ENCODE measurements at places on chromosomes 2 and 18.
A peak's percentile ranks its signal among the peaks of the same experiment; 100 is the strongest.

DNA sequence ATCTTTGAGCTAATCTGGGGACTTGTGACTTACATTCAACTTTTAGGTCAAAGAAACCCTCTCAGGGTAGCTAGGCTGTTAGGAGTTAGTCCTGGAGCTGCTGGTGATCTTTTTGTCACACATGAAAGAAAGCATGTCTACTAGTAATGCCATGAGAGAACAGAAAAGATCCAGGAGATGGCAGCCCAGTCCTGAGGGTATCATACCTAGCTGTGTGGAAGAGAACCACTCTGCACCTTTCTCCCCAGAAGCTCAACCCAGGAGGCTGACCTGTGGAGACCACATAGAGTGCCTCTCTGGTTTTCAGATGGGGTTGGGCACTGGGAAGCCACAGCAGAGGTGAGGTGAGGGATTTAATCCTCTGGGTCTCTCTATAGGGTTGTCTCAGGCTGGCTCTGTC lies 460.2 kb upstream of the UBE2E3 start:
- DNase-seq = no peak

GRCh38 chr2:17156086-17156485 lies 362.2 kb downstream of the RAD51AP2 start:
- no peak for DNase-seq

DNA sequence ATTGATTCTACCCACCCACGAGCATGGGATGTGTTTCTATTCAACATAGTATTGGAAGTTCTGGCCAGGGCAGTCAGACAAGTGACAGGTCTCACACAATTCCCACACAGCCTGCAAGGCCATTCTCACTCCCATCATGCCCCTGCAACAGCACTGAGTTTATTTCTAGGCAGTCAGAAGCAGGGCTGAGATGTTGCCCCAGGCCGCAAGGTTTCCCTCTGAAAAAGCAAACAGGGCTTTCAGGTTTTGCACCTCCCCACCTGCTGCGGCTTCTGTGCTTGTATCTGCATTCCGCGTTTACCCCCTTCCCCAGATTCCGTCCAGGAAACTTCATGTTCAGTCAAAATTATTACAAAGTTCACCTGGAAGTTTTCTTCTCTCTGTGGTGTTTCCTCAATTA lies 9.4 kb upstream of the TACR1 start:
- no peak for DNase-seq

- DNase-seq = no peak
These were observed 25.4 kb downstream of the NOP58 start for GRCh38 chr2:202290970-202291369.

GRCh38 chr2:215189393-215189792 lies 51.0 kb upstream of the ABCA12 start:
- no peak for DNase-seq

- DNase-seq = no peak
These were observed 46.1 kb downstream of the STPG4 start for GRCh38 chr2:47109007-47109375.

- no peak for DNase-seq
These were observed 318.0 kb downstream of the FIGN start for GRCh38 chr2:163417596-163418337.

DNA sequence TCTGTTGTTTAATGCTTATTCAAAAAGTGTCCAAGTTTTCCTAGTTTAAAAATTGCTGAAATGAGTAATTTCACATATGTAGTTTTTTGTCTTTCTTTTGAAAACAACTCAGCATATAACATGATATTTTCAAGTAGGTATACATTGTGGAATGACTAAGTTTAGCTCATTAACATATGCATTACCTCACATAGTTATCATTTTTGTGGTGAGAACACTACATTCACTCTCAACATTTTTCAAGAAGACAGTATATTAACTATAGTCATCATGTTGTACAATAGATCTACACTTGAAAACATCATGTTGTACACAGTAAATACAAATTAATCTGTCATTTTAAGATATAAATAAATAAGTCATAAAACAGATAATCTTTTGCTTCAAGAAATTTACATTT lies 340.0 kb downstream of the CCDC85A start:
- no peak for DNase-seq

DNA sequence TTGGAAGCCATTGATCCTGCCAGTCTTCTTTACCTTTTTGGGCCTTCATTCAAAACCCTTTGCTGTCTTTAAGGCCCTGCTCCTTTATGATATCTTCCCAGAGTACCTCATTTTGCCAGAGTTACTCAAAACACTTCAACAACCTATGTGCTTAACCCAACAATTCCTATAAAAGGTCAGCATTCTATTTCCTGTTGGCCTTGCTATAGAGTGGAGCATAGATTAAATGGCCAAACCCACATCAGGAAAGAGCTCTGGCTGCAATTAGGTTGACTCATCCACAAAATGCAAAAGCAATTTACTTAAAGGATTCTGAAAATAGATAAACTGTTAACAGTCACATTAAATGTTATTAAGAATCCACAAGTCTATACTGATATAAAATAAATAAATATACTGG lies 21.2 kb downstream of the MRPL33 start:
- no peak for DNase-seq

DNA sequence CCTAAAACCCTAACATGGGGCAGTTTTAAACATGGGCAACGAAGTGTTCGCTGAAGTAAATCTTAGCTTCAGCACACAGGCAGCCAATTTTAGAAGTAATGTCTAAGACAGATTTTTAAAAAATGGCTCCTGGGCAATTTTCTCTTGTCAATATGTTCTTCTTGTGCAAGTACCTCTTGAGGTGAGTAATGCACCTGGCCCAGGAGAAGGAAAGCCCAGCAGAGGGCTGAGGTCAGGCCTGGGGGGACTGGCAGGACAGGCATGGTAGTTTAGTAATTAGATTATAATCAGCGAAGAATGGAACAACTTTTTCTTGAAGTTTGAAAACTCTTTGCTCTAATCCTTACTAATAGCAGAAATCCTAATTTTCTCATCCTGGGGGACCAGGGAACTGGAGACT lies 77.6 kb downstream of the SPRED2 start:
- DNase-seq = no peak

DNA sequence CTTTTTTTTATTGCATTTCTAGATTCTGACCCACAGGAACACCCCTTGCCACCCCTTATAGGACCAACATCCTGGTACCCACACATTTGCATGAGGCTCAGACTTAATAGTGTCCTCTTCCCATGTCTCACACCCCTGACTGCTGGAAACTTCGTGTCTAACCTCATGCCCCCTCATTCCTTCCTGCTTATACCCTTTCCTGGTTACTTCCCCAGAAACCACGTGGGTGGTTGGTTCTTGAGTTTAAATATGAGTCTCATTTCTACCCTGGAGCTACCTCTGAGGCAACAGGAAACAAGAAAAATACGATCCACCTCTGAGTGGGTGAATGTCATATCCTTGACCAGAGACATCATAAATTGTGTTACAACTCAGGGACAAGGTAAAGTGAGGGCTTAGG lies 1.6 kb downstream of the TNP1 start:
- no peak for DNase-seq

DNA sequence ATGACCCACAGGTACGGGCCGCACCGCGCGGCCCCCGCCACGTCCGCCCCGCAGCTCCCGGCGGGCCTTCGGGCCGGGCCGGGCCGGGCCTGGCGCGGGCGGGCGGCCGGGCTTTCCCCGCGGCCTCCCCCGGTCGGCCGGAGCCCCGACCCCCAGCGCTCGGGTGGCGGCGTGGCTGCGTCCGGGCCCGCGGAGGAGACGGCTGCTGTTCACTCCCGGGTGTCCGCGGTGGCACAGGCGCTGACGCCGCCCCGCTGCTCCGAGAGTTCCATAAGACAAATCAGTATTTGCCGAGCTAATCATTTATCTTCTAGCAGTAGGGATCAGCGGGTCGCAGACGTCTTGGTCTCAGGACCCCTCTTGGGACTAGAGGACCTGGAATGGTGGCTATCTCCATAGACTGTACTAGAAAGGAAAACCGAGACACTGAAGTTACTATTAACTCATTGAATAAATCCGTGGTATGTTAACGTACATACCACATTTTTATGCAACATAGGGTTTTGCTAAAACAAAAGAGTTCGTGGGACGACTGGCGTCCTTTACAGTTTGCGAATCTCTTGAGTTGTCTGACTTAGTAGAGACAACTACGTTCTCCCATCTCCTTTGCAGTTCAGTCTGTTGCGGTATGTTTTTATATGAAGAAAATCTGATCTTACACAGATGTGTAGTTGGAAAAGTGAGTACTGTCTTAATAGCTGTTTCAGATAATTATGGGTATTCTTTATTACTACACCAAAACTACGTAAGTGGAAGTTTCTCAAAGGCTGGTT lies 500 bp downstream of the LIMS1 start:
- peak; percentile 35 for DNase-seq

- no peak for DNase-seq
These were observed 6.7 kb downstream of the TNFRSF11A start for GRCh38 chr18:62331581-62332356.

- no peak for DNase-seq
These were observed 146.1 kb downstream of the SEPTIN10 start for GRCh38 chr2:109467701-109468100.

DNA sequence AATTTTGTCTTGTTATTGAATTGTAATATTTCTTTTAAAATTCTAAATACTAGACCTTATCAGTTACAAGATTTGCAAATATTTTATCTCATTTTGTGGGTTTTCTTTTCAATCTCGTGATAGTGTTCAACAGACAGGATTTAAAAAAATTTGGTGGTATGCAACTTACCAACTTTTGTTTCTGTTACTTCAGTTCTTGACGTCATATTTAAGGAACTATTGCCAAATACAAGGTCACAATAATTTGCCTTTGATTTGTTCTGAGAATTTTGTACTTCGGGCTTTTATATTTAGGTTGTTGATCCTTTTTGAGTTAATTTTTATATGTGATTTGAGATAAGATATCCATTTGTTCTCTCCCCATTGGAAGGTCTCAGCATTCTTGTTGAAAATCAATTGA lies 876.6 kb downstream of the DCDC2C start:
- no peak for DNase-seq

GRCh38 chr2:165497659-165498317 lies 28.3 kb downstream of the CSRNP3 start:
- DNase-seq = no peak

- no peak for DNase-seq
These were observed 9.8 kb upstream of the NDUFV2 start for GRCh38 chr18:9092665-9093064.

DNA sequence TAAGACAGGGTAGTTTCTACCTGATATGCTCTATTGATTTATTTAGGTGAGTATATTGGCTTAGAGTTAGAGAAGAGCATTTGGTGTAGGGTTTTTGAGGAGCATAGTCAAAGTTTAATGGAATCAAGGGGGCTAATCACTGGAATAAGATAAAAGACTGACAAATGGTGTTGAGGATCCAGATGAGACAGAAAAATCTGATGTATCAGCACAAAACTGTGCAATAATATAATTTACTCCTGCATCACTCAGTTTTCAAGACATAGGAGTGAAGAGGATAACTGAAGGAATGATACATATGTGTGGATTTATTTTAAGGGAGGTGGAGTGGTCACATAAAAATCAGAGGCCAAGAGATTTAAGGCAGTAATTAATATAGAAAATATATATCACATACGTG lies 339.2 kb downstream of the NYAP2 start:
- DNase-seq = no peak

GRCh38 chr18:62996566-62996965 lies 281.2 kb downstream of the PHLPP1 start:
- DNase-seq = no peak

GRCh38 chr2:234754126-234754525 lies 197.7 kb upstream of the SH3BP4 start:
- DNase-seq = no peak

- no peak for DNase-seq
These were observed 108.8 kb downstream of the GYPC start for GRCh38 chr2:126764686-126765265.

Measured in T-cell (primary cell).